Stimulated activated naive CD4-positive, alpha-beta T cell (primary cell): ENCODE measurements at places on chromosomes 13 and 19.

GRCh38 chr13:37106642-37107041 lies 1.2 kb upstream of the CSNK1A1L start:
- DNase-seq = no peak

GRCh38 chr13:113534236-113534860 lies 43.8 kb upstream of the DCUN1D2 start:
- no peak for DNase-seq

DNA sequence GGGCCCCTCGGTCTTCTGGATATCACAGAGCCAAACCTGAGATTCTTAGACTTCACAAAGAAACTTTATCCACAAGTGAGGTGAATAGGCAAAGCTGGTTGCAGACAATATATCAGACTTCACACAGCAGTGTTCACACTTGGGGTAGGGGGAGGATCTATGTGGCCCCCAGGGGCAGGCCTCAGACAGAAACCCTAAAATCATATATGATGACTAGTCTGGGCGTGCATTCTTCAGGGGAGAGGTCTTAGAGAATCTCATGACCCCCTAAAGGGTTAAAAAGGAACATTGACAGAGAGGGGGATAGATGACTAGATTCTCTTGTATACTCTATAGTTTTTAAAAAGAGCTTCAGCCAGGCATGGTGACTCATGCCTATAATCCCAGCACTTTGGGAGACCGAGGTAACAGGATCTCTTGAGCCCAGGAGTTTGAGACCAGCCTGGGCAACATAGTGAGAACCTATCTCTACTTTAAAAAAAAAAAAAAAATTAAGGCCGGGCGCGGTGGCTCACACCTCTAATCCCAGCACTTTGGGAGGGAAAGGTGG lies 2.8 kb downstream of the TYROBP start:
- no peak for DNase-seq

DNA sequence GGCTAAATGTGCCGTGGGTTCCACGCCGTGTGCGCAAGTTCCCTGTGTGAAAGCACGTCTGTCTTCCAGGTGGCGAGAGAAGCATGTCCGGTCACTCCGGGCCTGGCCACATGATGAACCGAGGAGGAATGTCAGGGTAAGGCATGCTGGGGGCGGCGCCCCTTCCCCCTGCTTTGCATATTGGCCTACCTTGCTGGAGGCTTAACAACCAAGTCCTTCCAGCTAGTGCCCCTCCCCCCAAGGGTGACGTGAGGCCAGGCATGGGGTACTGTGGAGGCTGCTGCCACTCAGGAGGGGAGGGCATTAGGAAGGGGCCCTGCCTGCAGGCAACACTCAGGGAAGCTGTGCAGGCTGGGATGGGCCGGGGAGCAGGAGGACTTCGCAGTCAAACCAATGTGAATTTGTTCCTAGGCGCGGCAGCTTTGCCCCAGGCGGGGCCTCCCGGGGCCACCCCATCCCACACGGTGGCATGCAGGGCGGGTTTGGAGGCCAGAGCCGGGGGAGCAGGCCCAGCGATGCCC lies 12.5 kb downstream of the MICOS13 start:
- no peak for DNase-seq

GRCh38 chr19:53332484-53332883 lies 1.1 kb upstream of the ZNF845 start:
- no peak for DNase-seq

GRCh38 chr13:110929104-110929777 lies 14.4 kb upstream of the ANKRD10 start:
- DNase-seq = no peak

- DNase-seq = peak; percentile 68
Measured at GRCh38 chr19:35066691-35067563, 25.4 kb downstream of the HPN start.
